ENCODE measurements at places on chromosomes 2 and 18.

DNA sequence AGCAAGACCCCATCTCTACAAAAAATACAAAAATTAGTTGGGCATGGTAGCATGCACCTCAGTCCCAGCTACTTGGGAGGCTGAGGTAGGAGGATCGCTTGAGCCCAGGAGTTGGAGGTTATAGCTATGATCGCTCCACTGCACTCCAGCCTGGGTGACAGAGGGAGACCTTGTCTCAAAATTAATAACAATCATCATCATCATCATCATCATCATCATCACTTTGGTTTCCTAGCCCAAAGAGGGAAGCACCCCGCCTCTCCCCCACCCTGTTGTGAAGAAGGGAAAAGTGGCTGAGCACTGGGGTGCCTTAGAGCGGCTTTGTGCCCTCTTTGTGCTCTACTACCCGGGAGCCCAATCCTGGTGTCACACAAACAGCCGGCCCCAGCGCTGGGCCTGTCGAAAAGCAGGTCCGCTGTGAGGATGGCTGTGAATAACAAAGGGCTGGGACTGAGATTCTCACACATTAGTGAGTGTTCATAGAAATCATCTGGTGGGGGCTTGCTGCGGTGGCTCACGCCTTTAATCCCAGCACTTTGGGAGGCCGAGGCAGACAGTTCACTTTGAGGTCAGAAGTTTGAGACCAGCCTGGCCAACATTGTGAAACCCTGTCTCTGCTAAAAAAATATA, 42.6 kb upstream of the ASXL2 start:
- no peak for DNase-seq

DNA sequence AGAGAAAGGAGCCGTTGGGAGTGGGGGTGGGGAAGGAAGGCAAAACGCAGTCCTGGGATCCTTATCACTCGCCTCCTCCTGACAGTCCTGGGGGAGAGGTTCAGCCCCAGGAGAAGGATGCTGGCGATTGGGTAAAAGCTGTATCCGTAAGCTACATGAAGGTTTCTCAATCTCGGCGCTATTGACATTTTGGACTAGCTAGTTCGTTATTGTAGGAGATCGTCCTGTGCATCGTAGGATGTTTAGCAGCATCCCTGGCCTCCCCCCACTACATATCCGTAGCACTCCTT, 511 bp upstream of the TP53I3 start:
- DNase-seq: no peak

DNA sequence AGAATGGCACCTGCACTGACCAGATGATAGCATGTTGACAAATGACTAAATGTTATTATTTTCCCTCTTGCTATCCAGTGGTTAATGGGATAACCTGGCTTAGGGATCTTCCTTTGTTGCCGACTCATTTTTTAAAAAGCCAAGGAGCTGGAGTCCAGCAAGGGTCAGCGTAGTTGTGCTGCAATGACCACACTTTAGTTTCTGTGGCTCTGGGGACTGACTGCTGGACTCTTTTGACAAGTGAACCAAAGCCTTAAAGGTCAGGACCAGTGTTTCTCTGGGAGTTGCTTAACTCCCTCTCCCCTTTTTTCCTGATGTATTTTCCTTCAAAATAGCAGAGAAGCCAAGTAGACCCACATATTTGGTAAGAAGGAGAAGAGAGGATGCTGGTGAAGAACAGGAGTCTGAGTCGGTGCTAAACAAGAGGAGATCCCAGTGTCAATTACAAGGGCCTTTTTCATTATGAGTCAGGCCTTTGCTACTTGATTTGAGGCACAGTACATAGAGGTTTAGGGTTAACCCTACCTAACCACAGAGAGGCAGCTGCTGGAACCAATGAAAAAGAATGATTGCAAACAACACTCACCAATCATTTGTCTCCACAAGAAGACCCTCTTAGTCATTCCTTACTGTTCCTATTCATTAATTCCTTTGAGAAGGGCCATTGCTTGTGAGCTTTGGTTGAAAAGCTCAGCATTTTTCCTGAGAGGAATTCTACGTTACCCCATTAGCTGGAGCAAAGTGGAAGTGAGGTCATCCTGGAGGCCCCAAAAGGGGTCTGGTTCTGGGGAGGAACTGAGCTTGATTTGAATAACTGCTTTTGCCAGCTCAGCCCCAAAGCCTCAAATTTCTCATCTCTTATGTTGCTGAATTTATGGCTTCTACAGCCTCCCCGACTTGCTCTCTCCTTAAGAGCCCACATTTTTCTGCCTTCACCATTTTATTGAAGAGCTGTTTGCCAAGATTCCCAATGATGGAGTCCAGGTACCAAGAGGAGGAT, 137.6 kb upstream of the HNMT start:
- DNase-seq: no peak

GRCh38 chr2:39265315-39265714, 21.5 kb upstream of the CDKL4 start:
- DNase-seq: no peak

GRCh38 chr18:48173557-48173956, 235.6 kb downstream of the ZBTB7C start:
- DNase-seq: no peak

DNA sequence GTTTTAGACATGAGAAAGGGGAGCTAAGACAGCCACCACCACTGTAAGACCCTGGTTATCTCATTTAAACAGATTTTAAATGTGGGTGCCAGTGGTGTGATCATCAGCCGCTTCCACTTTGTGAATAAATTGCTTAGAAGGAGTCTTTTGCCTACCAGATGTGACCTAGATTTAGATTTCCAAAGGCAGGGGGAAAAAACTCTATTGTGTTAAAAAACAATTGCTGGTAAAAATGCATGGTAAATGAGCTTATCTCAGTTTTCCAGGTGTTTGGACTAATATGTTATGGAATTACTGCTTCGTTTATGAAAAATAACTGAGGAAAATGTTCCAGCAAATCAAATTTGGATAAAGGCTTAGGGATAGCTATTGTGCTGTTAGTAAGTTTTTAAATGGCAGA, 466.3 kb upstream of the RAB12 start:
- DNase-seq: no peak

DNA sequence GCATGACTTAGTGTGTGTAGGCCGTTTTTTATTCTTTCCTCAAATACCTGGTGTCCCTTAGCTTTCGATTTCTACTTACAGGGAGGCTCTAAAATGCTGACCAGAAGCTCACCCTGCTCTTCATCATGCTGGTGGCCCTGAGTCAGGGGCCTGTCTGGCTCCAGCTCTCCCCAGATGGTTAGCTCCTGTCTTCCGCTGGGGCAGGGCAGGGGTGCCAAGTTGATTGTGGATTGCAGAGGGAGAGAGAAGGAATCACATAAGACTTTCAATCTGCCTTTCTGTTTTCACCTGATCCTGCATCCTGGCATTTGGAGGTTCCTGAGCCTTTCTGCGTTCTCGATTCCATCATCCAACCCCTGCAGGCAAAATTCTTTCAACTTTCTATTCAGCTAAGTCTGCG, 4.2 kb downstream of the CIB4 start:
- no peak for DNase-seq

DNA sequence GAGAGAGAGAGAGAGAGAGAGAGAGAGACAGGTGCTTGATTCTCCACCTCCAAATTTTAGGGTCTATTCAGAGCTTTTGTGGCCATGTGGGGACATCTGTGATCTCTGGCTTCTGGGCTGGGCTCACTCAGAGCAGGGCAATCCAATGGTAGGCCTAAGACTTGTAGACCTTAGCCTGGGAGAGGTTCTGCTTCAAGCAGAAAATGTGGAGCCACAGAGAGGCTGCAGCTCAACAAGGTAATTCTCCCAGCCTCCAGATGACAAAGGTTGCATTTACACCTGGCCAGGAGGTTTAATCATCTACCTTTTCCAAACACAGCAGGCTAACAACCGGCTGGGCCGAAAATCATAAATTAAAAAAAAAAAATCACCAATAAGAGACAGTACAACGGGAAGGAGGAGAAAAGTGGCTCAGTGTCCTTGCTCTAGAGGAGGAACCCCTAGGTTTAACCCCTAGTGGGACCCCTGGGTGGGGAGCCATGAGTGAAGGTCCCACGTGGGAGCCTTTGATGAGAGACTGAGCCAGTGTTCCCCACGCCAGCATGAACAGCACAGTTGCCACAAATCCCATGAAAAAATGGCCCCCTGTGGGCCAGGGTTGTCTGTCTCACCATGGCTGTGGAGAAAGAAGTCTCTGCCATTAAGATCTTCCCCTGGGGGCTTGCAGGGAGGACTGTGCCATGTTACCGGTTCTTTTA, 124.0 kb upstream of the GATA6 start:
- DNase-seq: no peak

GRCh38 chr2:19883486-19883885, 18.3 kb downstream of the TTC32 start:
- no peak for DNase-seq

DNA sequence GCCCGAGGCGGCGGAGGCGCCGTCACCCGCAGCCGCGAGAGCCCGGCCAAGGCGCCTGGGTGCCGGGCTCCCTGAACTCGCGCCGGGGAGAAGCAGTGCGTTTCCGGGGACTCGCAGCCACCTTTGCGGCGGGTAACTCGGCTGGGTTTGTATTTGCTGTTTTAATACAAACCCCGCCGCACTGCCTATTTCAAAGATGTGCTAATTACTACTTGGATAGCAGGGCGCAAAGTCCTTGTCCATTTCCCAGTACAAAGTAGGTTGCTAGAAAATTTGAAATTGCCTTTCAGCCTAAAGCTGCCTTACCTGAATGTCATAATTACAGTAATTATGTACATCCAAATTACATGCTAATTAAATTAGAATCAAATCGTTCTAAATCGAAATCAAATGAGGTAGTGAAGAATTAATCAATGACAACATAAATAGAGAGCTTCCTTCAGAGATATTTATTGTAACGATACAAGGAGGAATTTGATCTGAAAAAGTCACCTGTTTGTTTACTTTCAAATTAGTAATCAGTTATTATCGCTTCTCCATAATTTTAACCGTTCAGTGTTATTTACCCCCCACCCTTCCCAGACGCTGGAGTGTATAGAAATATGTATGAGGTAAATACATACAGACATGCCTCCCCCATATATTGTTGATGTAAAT, 8.1 kb downstream of the SP9 start:
- DNase-seq: no peak

GRCh38 chr2:64730551-64731262, 77.0 kb upstream of the SERTAD2 start:
- DNase-seq: peak; percentile 36

GRCh38 chr2:191933307-191934105, 86.6 kb upstream of the CAVIN2 start:
- no peak for DNase-seq

DNA sequence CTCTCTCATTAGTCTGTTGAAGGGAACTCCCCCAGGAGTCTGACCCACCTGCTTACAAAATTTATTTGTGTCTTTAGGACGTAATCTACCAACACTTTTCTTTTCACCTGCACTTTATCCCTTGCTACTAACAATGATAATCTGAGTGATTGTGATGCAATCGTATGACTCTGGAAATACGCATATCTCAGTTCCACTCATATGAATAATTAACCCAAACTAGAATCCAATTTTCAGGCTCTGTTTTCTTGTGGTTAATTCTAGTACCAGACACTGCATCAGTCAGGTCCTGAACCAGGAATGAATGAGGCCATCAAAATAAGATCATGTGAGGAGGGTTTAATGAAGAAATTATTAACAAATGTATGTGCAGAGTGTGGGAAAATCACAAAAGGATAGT, 158.4 kb upstream of the SRD5A2 start:
- DNase-seq: no peak

DNA sequence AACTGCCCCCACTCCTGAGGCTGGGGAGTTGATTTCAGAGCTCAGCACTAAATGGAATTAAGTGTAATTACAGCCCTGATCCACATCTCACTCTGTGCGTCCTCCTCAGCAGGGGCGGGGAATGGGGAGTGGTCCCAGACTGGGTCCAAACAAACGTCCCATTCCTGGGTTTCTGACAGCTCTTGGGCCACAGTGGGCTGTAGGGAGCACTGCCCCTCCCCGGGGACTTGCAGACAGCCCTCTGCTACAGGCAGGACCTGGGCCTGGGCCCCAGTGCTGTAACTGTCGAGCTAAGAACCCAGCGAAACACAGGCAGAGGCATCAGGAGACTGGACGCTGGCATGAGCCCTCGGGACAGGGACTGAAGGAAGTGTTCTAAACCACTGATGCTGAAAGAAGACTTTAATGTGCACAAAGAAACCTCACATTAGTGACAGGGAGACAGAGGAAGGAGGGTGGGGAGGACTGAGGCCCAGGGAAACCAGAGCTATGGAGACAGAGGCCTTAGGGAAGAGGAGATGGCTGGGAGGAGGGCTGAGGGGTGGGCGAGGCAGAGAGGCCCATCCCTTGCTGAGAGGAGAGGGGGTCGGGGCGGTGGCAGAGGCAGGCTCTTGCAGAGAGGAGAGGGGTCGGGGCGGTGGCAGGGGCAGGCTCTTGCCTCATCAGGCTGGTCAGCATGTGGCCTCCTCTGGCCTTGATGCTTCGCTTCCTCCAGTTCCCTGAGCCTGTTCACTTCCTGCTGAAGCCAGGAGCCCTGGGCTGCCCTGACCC, 5.8 kb upstream of the SEMA4C start:
- no peak for DNase-seq

- no peak for DNase-seq
Measured at GRCh38 chr2:142897807-142898206, 20.3 kb downstream of the KYNU start.

DNA sequence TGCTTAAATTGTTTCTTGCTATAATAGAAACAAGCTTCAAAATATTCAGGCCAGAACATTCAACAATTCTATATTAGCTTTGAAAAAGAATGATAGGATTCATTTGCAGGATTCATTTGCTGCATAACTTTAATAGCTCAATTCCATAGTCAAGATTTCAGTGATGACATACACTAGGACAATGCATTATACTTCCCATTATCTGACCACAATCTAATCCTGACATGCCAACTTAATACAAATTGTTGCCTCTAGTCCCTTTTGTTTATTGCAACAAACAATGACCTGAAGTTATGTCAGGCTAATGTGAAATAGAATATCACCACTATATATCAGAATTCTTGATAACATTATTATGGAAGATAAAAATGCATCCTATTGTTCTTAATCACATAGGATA, 169.4 kb downstream of the DNAH7 start:
- no peak for DNase-seq

- no peak for DNase-seq
Measured at GRCh38 chr2:20882466-20883170, 59.7 kb upstream of the LDAH start.

DNA sequence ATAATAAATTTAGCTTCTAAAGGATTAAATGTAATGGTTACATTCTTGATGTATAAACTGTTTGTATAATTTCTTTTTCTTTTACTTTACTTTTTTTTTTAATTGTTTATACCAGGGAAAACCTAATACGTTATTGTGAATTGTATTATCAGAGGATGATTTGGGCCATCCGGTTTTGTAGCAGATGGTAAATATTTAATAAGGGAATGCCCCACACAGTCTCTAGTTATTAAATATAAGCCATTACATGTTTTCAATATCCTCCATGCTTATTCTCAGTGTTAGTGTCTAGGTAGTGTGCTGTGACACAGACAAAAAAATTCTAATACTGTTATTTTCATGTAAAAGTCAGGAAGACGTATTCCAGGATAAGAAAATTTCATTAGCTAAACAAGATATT, 553.9 kb downstream of the ZNF804A start:
- no peak for DNase-seq

- DNase-seq: peak; percentile 6
Measured at GRCh38 chr2:37230581-37230980, 815 bp downstream of the CEBPZ start.

GRCh38 chr2:37837628-37838328, 87.3 kb upstream of the RMDN2 start:
- DNase-seq: no peak

Measured in inflammatory macrophage treated with lipopolysaccharide for 1 hour (primary cell).